GM12891 (cell line): ENCODE measurements at places on chromosomes 3 and 15.
A peak's percentile ranks its signal among the peaks of the same experiment; 100 is the strongest.

GRCh38 chr15:90862964-90863778, 5.2 kb upstream of the FURIN start:
- DNase-seq = no peak

GRCh38 chr3:122146466-122146865, 37.0 kb upstream of the CASR start:
- no peak for DNase-seq

- no peak for DNase-seq
Observed at GRCh38 chr3:170277833-170278580, 55.8 kb downstream of the PRKCI start.

DNA sequence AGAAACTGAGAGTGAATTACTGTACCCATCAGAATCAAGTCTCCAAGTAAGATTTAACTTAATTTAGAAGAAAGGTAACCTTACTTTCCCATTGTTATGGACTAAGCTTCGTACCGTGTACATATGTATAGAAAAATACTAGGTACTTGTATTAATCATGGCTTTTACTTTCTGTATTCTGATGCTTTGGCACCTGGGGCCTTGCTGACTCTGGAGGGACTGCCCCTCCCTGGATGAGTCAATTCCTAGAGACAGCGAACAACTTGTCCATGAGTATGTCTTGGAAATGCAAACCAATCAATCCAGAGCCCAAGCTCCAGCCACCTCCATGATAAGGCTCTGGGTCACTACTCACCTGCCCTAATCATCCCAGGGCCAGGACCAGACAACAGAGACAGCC, 50.0 kb upstream of the DGKG start:
- no peak for DNase-seq

DNA sequence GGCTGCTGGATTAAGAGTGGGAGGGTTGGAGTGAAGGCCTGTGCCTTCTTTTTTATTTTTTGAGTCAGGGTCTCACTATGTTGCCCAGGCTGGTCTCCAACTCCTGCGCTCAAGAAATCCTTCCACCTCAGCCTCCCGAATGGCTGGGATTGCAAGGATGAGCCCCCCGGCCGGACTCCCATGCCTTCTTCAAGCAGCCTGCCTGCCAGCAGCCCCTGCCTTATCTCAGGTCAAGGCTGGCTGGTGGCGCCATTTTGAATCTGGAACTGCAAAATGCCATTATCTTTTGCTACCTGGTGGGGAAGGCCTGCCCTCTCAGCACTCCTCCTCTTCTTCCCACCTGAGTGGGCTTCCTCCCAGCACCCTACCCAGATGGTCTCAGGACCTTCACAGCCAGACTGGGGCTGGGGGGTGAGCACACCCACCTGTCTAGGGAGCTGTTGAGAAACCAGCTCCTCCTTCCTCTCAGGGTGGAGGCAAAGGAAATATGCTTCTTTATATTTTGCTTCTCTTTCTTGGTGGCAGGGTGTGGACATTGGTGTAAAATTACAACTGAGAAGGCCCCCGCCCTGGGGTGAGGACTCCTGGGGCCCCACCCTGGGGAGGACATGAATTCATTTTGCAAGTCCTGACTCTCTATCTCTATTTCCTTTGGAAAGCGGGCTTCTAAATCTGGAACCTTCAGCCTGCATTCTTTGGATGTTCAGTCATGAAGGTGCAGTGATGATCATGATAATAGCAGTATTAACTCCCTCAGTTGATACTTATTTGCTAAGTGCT, 7.7 kb upstream of the FLNB start:
- DNase-seq = no peak

DNA sequence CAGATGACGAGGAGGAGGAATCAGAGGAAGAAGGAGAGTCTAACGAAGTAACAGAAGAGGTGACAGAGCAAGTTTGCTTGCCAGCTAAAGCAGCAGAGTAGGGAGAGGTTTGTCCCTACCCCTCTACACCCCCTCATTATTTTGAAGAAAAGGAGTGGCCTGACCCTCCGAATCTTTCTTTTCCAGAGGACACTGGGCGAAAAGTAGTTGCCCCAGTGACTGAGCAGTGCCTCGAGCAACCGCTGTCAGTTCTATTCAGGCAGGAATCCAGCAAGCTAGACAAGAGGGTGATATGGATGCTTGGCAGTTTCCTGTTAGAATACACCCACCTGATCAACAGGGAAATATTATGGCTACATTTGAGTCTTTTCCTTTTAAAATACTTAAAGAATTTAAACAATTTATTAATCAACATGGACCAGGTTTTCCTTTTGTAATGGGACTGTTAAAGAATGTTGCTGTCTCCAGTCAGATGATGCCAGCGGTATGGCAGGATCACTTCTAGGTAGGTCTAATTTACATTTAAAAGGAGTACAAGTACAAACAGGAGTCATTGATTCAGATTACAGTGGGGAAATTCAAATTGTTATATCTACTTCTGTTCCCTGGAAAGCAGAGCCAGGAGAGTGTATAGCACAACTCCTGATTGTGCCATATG, 31.9 kb upstream of the ACVR2B start:
- DNase-seq = no peak

GRCh38 chr3:71701251-71701762, 23.9 kb downstream of the EIF4E3 start:
- DNase-seq = no peak

- DNase-seq = no peak
Observed at GRCh38 chr3:66068255-66068654, 29.5 kb upstream of the MAGI1 start.

DNA sequence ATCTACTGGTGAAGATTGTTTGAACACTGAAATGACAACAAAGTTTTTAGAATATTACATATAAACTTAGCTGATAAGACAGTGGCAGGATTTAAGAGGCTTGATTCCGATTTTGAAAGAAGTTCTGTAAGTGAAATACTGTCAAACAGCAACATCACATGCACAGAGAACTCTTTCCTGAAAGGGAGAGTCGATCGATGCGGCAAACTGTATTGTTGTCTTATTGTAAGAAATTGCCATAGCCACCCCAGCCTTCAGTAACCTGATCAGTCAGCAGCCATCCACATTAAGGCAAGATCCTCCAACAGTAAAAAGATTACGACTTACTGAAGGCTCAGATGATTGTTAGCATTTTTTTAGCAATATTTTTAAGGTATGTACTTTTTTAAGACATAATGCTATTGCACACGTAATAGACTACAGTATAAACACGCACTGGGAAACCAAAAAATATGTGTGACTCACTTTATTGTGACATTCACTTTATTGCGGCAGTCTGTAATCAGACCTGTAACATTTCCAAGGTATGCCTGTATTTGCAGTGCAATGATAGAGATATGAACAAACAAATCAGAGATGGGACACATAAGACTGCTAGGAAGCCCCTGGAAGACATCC, 225.6 kb upstream of the UBE2E1 start:
- no peak for DNase-seq

DNA sequence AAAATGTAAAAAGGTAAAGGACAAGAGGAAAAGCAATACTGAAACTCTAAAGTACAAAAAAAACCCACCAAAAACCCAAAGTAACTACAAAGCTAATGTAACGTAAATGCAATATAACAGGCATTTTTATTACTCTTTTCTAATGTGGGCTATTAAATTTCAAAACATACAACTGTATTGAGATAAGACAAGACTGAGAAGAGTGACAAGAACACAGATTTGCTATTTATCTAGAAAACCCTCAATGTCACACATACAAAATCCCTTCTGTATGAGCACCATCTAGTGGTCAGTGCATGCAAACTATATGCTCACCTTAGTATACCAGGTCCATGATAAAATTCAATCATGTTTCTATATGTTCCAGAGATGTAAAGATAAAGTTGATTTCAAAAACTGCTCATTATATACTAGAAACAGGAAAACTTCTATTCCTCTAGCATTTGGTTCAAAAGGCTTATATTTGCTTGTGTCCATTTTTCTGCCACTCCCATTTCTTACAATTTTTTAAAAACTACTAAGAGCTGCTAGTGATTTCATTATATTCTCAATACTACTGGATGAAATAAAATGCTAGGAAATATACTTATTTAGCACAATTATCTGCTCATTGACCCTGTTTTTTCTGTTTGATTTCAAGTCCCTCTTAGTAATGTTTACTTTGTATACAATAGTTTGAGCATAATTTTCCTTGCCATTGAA, 111.4 kb downstream of the DLG1 start:
- DNase-seq = peak; percentile 9

DNA sequence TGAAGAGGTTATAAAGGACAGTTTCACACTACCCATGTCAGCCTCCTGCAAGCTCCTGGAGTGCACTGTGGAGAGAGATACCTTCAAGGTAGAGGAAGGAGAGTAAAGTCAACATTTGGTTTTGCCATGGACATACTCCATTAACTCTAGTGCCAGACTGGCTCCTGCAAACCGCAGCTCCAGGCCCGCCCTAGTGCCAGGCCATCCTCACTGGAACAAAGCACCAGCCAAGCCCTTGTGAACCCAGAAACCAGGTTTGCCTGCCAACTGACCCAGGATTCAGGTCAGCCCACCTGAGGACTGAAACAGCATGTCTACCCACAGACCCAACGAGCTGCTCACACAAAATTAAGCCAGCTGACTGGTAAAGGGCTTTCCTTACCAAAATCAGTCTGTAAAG, 41.0 kb upstream of the TP63 start:
- DNase-seq = no peak

DNA sequence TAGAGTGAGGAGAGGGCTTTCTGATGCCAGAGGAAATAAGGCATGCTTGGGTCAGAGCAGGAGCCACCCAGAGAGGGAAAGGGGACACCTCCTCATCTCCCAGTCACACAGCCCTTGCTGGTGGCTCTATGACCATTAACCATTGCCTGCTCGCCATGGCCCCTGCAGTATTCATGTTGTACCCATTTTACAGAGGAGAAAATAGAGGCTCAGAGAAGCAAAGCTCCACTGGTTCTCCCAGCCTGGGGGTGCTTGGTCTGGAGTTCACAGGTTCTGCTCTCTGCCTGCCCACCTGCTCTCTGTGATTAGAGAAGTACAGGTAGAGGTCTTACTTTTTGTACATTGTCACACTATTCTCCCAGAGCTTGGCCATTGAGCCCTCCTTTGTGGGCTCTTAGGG, 56.2 kb downstream of the LINGO1 start:
- DNase-seq = no peak
